HTR-8/SVneo (cell line): ENCODE measurements at places on chromosomes 2 and 18.
A peak's percentile ranks its signal among the peaks of the same experiment; 100 is the strongest.

- no peak for DNase-seq
Observed at GRCh38 chr2:1170711-1171110, 220.1 kb downstream of the SNTG2 start.

DNA sequence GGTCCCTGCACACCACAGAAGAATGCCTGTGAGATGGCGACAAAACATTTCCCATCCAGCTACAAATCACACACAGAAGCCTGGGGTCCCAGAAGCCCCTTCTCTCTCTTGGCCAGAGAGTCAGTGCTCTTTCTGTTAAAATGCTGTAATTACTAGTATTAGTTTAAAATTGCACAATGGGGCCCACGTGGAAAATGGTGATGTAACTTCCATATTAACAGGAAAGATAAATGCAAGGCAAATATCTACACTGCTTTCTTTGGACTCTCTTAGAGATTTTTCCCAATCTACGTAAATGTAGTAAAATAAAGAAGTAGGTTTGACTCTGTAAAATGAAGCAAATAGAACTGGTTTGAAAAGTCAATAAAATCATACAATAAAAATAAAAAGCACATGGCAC is 113.9 kb upstream of the TFCP2L1 start:
- no peak for DNase-seq

DNA sequence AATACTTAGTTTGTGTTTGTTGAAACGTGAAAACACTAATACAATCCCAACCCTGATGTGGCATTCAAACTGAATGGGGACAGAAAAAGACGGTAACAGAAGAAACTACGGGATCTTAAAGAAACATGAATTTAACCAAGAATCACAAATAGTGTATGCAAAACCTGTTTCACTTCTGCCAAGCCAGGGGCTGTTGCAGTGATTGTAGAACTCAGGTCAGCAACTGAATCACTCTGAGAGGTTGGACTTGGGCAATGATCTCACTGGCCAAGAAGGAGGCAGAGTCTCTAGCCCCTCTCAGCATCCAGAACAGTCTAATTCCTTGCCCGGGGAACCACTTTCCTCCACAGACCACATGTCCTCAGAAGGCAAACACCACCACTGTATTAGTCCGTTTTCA is 54.9 kb upstream of the CRIM1 start:
- no peak for DNase-seq

- DNase-seq, result no peak
Observed at GRCh38 chr18:80037869-80038630, 3.8 kb downstream of the RBFA start.

- no peak for DNase-seq
Observed at GRCh38 chr2:101777337-101777736, 79.8 kb downstream of the MAP4K4 start.

DNA sequence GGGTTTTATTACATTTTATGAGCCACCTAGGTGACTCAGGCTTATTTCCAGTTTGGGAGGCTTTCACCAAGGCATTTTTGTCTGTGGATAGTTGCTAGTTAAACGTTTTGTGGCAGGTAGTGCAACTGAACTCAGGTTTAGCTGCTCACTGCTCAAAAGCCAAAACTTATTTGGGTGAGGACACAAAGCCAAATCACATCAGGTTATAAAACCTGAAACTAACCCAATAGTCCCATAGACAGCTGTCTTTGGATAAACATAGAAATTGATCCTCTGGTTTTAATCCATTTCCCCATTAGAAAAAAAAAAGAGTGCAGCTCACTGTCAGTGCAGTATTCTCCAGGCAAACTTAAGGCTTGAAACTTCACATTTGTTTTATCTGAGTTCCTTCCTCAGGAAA is 362.6 kb upstream of the TFPI start:
- no peak for DNase-seq

GRCh38 chr2:222232839-222233238 is 66.0 kb downstream of the PAX3 start:
- DNase-seq, result no peak

- no peak for DNase-seq
Observed at GRCh38 chr2:24626131-24626530, 135.1 kb downstream of the NCOA1 start.

DNA sequence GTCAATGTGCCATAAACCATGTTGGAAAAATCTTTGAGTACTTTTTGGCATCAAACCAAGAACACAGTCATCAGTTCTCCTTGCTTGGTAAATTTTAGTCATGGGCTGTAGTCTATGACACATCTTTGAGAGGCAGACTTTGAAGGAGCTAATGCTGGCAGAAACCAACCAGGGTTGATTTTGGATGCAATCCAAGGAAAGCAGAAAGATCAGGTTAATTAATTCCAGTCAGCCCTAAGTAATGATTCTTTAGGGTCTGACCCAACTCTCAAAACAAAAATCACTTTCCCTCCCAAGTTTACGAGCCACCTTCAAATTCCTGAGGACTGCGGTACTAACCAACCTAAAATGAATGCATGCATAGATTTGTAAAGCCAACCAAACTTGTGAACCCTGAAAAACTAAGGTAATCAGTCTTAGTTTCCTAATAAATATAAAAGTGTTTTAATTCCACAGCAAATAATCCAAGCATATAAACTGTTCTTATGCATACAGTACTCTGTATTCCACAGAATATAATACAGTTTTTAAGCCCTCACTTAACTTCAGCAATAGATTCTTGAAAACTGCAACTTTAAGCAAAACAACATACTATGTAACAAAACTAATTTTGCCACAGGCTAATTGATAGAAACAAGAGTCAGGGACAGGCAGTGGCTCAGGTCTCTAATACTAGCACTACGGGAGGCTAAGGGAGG is 22.0 kb downstream of the AP1S3 start:
- peak; percentile 51 for DNase-seq

- DNase-seq, result no peak
Observed at GRCh38 chr18:27894746-27895145, 282.2 kb downstream of the CDH2 start.

GRCh38 chr2:108320326-108320922 is 31.7 kb downstream of the SULT1C2 start:
- no peak for DNase-seq

DNA sequence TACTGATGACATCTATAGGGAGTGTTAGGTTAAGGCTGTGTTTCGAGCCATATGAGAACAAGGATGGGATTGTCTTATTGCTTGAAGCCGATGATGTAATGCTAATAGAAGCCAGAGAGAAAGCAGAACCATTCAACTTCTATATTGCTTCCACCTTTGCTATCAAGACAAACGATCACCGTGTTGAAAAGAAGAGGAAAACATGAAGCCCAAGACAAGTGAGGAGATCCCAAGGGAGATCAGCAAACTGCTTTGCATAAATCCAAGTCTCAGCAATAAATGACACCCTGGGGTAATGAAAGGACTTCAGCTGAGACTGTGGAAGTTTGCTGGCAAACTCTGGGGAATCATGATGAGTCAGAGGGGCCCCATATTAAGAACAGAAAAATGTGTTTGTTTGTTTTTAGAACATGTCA is 206.2 kb downstream of the NCKAP5 start:
- peak; percentile 21 for DNase-seq

DNA sequence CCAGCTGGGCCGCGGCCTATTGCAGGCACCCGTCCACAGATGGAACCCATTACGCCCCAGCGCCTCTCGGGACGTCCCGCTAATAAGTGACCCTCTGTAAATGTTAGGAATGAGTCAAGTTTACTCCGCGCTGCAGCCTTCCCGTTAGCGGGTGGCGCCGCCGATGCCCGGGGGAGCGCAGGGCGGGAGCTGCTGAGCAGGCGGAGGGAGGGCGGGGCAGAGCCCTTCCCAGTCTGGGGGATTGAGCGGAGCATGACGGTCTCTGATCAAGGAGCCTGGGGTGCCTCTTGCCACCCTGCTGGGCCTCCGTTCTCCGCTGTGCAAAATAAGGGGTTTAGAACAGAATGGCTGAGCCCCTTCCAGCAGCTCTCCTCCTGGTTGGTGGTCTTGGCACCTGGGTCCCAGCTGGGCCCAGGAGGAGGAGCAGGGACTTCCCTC is 10.5 kb downstream of the CROCC2 start:
- DNase-seq, result peak; percentile 41

DNA sequence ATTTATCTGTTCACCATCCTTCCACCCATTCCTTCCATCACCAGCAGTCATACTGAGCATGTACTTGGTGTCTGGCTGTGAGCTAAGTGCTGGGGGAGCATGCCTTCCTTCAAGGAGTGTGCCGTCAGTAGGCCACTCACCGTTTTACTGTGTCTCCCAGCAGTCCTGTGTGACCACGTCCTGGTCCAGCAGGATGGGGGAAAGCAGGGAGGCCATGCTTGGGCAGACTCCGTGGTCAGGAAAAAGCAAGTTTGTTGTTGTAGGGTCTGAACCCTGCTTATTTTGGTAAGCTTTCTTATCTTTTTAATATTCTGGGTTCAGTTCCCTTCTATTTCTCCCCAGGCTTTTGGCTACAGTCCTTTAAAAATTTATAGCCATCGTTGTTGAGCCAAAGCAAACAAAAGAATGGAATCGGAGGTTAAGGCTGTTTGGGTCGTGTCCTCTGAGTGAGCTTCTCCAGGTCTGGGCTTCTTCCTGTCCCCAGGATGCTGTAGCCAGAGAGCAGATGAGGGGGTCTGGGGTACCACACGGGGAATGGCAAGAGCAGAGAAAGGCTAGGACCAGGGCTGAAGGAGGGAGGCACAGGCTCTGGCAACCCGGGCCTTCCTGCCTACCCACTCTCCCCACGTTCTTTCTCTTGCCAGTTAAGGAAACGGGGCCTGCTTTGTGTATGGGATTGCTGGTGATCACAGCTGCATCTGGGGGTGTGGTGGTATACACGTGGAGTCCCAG is 13.5 kb downstream of the SLC30A3 start:
- DNase-seq, result no peak

DNA sequence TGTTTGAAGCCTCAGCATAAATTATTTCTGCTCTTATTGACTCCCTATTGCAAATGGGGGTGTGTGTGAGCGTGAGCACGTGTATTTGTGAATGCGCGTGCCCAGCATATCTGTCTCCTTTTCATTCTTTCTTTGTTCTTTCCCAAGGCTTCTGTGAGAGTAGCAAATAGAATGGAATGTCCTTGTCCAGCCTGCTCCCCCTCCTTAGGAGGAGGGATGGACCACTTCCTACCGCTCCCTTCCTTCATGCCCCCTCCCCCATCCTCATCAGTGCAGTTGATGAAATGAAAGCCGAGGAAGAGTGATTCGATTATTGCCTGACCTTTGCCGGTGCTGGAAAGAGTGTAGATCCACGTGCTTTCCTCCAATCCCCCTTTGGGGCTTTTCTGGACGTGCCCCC is 102.0 kb downstream of the CPO start:
- DNase-seq, result no peak

DNA sequence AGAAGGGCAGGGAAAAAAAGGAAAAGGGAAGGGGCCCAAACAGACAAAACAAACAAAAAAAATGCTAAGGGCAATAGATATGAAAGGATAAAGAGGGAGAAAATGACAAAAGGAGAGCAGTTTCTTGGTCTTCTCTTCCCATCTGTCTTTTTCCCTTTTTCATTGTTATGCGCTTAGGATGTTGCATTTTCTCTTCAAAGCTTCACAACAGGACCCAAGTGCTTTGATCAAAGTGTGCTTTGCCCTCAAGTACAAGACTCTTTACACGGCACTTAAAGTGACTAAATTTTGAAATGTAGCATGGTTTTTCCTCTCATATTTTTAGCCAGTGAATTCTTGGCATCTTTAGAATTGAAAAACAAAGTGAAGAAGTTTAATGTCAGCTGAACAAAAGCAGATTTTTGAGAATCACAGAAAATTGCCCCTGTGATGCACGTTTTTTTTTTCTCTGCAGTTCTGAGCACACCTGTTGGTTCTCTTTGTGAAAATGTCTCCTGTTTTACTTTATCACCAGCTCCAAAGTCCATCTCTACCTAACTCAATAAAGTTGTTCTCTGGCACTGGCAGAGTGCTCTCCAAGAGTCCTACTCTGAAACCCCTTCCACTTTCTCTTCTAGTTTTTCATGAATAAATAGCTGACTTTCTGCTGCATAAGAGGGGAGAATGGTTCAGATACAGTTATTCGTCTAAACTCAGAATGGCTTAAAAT is 126.6 kb downstream of the KCNH7 start:
- no peak for DNase-seq

- DNase-seq, result no peak
Observed at GRCh38 chr2:194486326-194486725, 1170.7 kb upstream of the SLC39A10 start.

GRCh38 chr2:108034843-108035242 is 48.5 kb downstream of the SLC5A7 start:
- DNase-seq, result no peak

- DNase-seq, result no peak
Observed at GRCh38 chr2:128458505-128458904, 139.8 kb upstream of the HS6ST1 start.

GRCh38 chr18:58180738-58181353 is 136.8 kb downstream of the NEDD4L start:
- DNase-seq, result peak; percentile 54

- no peak for DNase-seq
Observed at GRCh38 chr2:176457481-176457880, 188.2 kb downstream of the MTX2 start.

GRCh38 chr2:200713704-200714064 is 98.0 kb upstream of the BZW1 start:
- DNase-seq, result no peak

GRCh38 chr2:42324949-42325348 is 36.1 kb downstream of the COX7A2L start:
- no peak for DNase-seq

- no peak for DNase-seq
Observed at GRCh38 chr2:177021706-177022343, 190.8 kb upstream of the HNRNPA3 start.

GRCh38 chr2:213162516-213163118 is 11.2 kb upstream of the IKZF2 start:
- no peak for DNase-seq

GRCh38 chr2:194714541-194714940 is 942.5 kb upstream of the SLC39A10 start:
- no peak for DNase-seq

- peak; percentile 57 for DNase-seq
Observed at GRCh38 chr18:57780706-57781347, 22.3 kb downstream of the ATP8B1 start.

DNA sequence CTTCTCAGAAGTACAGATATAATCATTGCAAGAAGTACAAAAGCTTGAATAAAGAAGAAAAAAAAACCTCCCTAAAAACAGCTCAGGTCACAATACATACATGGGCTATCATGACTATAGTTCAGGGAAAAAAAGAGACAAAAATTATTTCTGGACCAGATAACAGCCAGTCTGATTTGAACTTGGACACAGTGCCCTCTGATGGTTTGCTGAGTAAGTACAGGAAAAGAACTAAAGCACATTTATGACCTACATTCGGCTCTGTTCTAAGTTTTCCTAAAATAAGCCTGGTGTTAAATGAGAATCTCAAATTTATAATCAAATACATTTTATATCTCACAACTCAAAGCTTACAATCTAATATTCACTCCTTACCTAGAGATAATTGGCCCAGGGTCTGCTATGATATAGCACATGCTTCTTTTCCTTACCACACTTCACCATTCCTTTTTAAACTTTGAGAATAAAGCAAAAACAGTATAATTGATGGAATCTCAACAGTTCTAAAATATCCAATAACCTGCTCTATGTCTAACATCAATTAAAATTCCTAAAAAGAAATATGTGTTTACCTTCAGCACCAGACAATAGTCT is 81.1 kb downstream of the RAPH1 start:
- DNase-seq, result peak; percentile 46

GRCh38 chr2:120404274-120404673 is 58.3 kb downstream of the INHBB start:
- DNase-seq, result no peak

GRCh38 chr2:241904011-241904718 is 34.6 kb downstream of the RTP5 start:
- no peak for DNase-seq
